Hematopoietic multipotent progenitor cell (in vitro differentiated cells): ENCODE measurements at places on chromosomes 3 and 15. TPM values are rescaled to one million over a fixed set of nuclear protein-coding genes. Genes with fewer than 3 reads are reported as not detected.

GRCh38 chr3:127712881-127713771 lies 40.4 kb downstream of the ABTB1 start:
- DNase-seq, result no peak

The HTR3E gene
- total RNA-seq, result not detected

The TMC3 gene
- not detected for total RNA-seq

The AQP9 gene
- total RNA-seq, result 0.54 TPM

The IL12A gene
- total RNA-seq, result 14.5 TPM

The SNTN gene
- not detected for total RNA-seq

The PLS1 gene
- total RNA-seq, result 2.4 TPM

- no peak for DNase-seq
Measured at GRCh38 chr3:73556520-73557372, 68.0 kb downstream of the PDZRN3 start.

GRCh38 chr15:93414576-93415231 lies 325.7 kb upstream of the RGMA start:
- DNase-seq, result no peak

DNA sequence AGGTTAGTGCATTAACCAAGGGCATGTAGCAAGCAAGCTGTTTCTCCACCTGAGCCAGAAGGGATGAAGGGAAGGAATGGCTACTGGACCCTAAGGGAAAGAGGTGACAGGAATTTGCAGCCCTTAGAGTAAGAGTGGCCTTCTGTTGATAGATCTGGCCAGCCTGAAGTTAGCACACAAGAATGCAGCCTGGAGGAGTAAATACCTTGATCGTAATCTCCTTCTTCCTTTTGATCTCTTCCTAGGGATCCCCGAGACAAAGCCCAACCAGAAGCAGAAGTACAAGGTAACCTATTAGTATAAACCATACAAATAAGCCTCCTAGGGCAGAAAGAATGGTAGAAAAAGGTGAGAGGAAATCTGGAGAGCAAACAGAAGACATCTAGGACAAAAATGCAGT lies 134.6 kb downstream of the ATP8B4 start:
- no peak for DNase-seq

The SCAANT1 gene
- total RNA-seq, result not detected

The MCTP2 gene
- total RNA-seq, result 94.8 TPM

GRCh38 chr3:50230794-50231125 lies 5.2 kb upstream of the GNAI2 start:
- no peak for DNase-seq

- DNase-seq, result no peak
Measured at GRCh38 chr3:193248848-193249468, 7.9 kb downstream of the PLAAT1 start.

GRCh38 chr3:133362539-133362938 lies 37.3 kb upstream of the BFSP2 start:
- DNase-seq, result no peak

DNA sequence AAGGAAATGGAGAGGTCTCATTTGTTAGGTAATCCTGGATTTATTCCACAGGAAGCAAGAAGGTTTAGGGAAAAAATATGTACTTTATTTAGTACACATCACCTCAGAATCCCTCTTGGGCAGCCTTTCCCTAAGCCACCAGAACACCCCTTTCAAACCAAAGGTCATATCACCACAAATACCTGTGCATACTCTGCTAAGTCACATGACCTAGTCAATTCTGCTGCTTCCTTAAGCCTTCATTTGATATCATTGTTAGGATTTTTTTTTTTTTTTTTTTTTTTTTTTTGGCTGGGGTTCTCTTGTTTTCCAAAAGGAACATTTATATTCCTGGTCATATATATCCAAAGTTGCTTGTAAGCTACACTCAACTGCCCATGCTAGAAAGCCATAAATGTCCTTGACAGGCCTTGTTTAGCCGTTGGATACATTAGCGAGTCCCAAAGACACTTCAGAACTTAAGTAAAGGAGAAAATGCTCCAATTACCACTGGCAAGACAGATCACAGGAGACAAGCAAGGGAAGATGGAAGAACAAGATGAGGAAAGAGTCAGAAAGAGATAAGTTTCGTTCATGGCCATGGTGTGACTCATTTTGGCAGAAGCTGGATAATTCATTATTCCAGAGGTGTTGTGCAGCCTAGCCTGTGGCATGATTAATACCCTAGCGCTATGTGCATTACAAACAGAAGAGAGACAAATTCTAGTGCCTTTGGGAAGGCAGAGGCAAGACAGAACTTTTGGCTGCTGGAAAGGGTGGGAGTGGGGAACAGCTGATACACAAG lies 155.6 kb upstream of the SLC2A2 start:
- DNase-seq, result no peak

The RTP4 gene
- 7.3 TPM for total RNA-seq

DNA sequence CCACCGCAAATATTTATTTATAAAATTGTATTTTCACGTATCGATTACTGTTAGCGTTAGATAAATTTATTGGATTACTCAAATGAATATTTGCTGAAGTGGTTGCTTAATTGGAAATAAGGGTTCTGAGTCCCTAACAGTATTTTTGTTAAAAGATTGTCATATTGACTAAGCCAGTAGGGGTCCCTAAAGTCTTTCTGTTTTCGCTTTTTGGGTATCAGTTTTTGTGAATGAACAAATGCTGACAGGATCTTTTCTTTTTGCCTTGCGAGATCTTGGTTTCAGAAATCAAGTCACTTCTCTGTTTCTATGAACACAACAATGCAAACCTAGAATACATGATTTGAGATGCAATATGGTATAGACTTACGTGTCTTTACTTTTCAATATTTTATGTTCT lies 7.1 kb downstream of the RAD51 start:
- no peak for DNase-seq

DNA sequence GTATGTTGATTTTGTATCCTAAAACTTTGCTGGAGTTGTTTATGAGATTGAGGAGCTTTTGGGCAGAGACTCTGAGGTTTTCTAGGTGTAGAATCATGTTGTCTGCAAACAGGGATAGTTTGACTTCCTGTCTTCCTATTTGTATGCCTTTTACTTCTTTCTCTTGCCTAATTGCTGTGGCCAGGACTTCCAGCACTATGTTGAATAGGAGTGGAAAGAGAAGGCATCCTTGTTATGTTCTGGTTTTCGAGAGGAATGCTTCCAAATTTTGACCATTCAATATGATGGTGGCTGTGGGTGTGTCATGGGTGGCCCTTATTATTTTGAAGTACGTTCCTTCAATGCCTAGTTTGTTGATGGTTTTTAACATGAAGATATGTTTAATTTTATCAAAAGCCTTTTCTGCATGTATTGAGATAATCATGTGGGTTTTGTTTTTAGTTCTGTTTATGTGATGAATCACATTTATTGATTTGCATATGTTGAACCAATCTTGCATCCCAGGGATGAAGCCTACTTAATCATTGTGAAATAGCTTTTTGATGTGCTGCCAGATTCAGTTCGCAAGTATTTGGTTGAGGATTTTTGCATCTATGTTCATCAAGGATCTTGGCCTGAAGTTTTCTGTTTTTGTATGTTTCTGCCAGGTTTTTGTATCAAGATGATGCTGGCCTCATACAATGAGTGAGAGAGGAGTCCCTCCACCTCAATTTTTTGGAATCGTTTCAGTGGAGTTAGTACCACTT lies 188.1 kb downstream of the MINAR1 start:
- no peak for DNase-seq

The PRSS50 gene
- under 0.01 TPM for total RNA-seq

DNA sequence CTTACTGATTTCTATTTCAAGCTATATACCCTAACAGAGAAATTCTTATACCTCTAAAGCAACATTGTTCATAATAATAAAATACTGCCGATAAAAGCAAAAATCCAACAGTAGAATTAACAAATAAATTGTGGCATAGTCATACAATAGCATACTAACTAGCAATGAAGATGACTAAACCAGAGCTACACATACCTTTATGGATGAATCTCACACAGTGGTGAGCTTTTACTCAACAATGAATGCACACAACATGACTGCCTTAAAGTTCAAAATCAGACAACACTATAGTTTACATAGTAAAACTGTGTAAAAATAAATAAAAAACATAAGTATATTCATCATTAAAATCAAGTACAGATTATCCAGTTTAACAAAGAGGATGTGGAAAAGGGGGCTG lies 99.1 kb downstream of the NR1I2 start:
- DNase-seq, result no peak

The SPINT1 gene
- 60.3 TPM for total RNA-seq

The SPSB4 gene
- 0.27 TPM for total RNA-seq

DNA sequence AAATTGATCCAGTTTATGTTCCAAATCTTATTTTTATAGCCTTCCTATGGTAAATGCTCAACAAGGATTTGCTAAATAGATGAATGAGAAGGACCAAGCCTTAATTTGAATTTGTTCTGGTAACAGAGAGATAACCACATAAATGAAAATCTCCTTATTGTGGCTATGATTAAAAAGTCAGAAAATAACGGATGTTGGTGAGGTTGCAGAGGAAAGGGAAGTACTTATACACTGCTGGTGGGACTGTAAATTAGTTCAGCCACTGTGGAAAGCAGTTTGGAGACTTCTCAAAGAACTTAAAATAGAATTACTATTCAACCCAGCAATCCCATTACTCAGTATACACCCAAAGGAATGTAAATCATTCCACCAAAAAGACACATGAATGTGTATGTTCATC lies 26.2 kb downstream of the AAGAB start:
- peak; percentile 64 for DNase-seq
